AG20443 (cell line): ENCODE measurements at places on chromosomes 1 and 21.

DNA sequence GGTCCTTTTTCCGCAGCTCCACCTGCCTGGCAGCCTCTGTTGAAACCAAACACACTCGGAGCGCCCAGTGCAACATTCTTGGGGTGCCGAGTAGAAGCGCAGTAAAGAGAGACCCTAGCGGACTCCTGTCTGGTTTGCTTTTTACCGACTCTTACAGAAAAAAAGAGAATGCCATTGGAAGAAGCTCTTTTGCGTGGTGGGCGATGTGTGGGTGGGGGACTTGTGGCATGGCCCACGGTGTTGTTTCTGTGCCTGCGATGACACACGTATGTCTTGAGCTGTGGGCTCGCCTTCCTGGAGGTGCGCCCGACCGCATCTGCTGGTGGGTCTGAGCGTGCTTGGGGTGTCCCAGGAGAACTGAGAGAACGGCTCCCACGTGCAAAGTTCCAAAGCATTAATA is 7.3 kb upstream of the BARHL2 start:
- DNase-seq: no peak

DNA sequence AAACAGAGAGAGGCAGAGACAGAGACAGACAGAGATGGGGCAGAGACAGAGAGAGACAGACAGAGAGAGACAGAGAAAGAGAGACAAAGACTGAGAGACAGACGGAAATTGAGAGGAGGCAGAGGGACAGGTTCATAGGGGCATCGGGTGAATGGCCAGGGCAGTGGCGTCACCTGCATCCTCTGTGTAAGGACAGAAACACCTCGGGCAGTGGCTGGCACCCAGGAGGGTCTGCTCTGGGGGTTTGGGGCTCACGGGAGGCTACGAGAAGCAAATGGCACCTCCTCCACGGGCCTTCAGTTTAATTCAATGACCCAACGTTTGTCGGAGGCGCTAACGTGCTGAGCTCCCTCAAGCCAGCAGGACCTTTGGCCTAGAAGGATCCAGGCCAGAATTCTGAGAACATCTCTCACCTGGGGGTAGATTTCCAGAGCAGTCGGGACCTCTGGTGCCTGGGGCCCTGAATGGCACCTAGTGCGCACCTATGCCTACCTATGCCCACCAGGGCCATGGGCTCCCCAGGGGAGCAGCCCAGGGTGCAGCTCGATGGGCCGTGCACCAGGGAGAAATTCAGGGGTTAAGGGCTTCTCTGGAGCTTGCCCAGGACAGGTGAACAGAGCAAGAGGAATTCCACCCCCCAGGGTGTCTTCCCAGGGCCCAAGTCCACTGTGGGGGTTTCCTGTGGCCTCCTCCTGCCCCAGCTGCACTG is 20.6 kb upstream of the PTTG1IP start:
- DNase-seq: no peak

- DNase-seq: no peak
Observed at GRCh38 chr1:234775477-234776246, 165.7 kb upstream of the IRF2BP2 start.

- DNase-seq: no peak
Observed at GRCh38 chr1:56286506-56286905, 292.9 kb downstream of the PLPP3 start.

DNA sequence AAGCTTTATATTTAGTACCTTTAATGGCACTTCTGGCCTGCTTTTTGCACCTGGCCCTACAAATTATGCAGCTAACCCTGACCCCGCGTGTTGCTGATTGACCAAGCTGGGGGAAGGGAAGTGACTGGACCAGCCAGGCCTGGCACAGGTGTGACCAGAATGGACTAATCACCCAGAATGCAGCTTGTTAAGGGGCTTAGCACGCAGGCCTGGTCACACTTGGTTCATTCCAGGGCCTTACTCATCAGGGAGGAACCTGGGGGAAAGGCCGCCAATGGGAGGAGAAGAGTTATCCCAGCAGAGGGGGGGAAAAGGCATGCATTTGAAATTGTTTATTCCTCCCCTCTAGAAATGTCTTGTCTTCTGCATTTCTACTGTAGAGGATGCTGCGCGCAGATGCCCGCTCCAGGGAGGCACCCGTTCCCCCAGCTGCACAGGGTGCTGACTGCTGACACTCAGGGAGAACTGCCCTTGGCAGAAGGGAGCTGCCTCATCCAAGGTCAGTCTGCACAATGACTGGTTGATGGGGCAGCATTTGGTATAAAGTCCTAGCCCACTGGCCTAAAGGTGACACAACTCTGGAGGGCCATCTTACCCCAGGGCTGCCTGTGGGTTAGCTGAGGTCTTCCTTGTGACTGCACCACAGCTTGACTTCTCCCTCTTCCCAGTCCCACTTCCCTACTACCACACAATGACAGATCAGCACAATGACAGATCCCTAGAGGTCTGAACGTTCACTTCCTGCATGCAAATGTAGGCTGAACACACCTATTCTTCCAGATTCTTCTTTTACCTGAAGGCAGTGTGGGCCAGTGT is 29.0 kb downstream of the DHCR24 start:
- peak; percentile 86 for DNase-seq

- DNase-seq: no peak
Observed at GRCh38 chr1:228391411-228392020, 15.1 kb downstream of the TRIM11 start.

DNA sequence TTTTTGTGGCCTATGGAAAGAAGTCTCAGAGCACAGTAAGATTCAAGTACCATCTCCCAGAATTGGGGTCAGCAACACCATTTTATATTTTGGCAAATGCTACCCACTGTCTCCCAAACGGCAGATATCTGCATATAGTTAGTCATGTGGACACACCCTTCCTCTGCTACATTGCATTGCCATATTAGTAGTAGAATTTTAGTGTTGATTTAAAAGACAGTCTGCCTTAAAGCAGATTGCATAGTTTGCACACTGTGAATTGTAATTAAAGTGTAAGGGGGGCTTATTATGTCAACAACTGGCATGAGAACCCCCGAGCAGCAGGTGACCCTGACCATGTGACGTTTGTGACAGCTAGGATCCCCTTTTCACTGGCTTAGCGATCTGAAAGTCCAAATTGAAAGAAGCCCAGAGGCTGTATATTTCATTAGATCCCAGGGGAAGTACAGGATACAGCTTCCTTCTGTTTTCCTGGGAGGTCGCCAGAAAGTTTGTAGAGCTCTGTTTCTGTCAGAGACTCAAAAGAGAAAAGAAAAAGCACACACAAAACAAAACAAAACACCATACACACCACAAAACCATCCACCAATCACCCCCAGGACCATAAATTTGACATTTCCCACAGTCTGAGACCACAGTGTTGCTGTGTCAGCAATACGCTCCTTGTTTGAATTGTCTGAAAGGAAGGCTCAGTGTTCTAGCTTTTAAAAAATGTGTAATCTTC is 172.4 kb downstream of the NFIA start:
- peak; percentile 45 for DNase-seq

DNA sequence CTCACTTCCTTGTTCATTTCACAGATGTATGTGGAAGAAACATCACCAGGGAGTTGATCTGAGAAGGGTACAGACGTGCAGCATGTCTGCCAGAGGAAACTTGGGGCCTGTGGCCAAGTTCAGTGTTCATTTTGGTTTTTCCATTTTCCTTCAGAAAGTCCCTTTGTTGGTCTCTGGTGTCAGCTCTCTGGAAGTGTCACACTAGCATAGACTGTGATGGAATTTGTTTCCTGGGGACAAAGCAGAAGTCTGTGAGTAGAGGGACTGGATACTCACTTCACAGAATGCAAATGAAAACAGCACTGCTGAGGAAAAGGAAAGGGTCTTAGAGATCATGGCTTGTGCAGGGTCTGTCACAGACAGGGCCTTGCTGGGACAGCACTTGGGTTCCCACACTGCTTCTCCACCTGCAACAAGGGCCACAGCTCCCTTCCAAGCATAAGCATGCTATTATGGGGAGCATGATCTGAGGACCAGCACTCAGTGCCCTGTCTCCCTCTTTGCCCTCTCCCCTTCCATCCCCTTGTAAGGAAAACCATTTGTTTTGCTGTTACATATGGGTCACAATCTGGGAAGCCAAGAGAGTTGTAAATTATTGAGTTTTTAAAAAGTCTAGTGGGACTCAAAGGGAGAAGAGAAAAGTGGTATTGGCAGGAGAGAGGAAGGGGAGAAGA is 31.4 kb upstream of the CD84 start:
- DNase-seq: no peak

- peak; percentile 37 for DNase-seq
Observed at GRCh38 chr21:29190923-29191331, 60.5 kb downstream of the MAP3K7CL start.

DNA sequence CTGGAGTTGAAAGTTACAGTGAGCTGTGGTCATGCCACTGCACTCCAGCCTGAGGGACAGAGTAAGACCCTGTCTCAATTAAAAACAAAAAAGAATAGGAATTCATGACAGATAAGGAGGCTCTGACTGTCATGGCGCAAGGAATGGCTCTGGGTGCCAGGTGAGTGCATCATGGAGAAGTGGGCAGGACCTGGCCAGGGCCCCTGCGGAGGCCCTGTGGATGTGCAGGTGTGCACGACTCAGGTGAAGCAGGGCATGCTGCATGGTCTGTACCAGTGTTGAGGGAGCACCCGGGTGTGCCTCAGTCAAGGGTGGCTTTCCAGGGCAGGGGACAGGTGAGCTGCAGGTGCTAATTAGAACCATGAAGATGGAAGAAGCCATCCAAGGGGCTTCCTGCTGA is 14.0 kb downstream of the SLC1A7 start:
- no peak for DNase-seq

GRCh38 chr1:161206411-161207140 is 4.4 kb downstream of the NDUFS2 start:
- no peak for DNase-seq
